Right lobe of liver (tissue), 6 donors: ENCODE measurements at places on chromosomes 13 and 19.

DNA sequence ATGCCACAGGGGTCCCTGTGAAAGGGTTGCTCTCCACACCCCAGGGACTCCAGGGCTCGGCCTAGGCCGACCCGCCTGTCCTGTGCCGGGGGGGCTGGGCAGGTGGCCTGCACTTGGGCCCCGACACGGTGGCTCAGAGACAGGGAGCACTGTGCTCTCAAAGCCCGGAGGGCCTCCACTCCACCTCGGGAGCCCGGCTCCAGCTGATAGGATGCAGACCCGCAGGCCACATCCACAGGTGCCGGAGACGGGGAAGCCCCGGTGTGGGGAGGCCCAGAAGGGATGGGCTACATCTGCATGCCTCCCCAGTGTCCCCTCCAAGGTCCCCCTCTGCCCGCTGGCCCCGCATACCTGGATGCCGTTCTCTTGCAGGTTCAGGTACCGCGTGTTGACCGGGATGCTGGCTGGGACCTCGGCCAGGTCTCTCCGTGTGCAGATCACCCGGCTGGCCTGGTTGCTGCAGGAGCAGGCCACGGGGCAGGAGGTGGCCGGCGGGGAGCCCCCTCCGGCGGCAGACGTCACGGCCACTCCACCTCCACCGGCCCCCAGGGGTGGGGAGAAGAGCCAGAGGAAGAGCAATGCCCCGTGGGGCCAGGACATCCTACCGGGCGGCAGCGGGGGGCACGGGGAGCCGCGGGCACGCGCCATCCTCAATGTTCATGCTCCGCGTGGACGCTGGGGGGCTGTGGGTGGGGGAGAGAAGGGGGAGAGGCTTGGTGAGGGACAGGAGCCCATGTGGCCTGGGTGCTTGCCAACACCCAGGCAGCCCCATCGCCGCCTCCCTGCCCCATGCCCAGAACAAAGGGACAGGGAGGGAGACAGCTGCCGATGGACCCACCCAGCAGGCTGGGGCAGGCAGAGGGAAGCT lies 19.8 kb downstream of the LRRC4B start:
- DNase-seq = no peak

DNA sequence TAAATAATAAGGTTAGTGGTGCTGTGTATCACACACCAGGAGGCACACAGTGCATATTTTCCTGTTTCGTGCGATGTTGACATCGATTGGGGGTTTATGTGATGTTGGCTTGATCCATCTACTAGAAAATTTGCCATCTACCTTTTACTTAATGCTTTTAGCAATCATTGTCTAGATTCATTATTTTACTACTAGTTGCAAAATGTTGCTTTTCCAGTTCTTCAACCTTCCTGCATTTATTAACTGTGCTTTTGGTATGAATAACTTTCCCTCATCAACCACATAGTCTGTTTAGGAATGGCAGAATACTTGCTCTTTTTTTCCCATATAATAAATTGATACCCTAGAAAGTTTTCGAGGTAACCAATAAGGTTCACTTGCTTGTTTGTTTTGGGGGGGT lies 17.5 kb downstream of the C13orf42 start:
- no peak for DNase-seq

- DNase-seq = no peak
Observed at GRCh38 chr13:98803921-98804320, 51.4 kb upstream of the SLC15A1 start.

GRCh38 chr19:43562698-43563241 lies 12.6 kb downstream of the XRCC1 start:
- DNase-seq = peak; percentile 69

GRCh38 chr13:111123221-111123620 lies 8.1 kb downstream of the ARHGEF7 start:
- no peak for DNase-seq

DNA sequence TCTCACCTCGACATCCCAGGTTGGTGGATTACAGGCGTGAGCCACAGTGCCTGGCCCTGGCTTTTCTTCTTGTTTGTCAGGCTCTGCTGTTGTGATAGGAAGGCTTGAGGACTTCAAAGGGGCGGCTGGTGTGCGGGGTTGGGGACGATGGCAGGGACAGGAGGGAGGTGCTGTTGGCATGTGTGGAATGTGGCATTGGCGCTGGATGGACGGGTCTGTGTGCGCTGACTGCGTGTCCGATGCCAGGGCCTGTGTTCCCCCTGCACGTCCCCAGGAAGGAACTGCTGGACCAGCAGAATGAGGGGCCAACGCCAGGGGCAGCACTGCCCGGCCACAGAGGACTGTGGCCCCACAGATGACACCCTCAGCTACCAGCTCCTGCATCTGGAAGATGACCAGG lies 12.7 kb upstream of the PTBP1 start:
- DNase-seq = no peak

GRCh38 chr13:54687173-54687572 lies 1658.6 kb downstream of the OLFM4 start:
- no peak for DNase-seq

DNA sequence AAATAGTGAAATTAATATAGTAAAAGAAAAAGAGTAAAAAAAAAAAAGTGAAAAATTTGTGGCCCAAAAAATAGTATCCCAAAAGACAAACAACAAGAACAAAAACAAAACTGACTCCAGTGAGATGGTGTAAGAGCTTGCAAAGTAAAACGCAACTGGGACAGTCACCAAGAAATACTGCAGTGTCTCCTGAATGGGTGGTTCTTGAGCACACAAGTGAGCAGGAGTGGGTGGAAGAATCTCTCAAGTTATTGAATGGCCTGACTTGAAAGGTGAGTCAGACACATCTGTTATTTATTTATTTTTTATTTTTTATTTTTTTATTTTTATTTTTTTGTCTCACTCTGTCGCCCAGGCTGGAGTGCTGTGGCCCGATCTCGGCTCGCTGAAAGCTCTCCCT lies 1.9 kb downstream of the ZNF493 start:
- no peak for DNase-seq

GRCh38 chr19:50513746-50514345 lies at the start of gene ASPDH:
TSS of gene ASPDH (minus strand) at chr19:50513913. CDS start at chr19:50513823, 90 bp downstream.
- peak; percentile 81 for DNase-seq

DNA sequence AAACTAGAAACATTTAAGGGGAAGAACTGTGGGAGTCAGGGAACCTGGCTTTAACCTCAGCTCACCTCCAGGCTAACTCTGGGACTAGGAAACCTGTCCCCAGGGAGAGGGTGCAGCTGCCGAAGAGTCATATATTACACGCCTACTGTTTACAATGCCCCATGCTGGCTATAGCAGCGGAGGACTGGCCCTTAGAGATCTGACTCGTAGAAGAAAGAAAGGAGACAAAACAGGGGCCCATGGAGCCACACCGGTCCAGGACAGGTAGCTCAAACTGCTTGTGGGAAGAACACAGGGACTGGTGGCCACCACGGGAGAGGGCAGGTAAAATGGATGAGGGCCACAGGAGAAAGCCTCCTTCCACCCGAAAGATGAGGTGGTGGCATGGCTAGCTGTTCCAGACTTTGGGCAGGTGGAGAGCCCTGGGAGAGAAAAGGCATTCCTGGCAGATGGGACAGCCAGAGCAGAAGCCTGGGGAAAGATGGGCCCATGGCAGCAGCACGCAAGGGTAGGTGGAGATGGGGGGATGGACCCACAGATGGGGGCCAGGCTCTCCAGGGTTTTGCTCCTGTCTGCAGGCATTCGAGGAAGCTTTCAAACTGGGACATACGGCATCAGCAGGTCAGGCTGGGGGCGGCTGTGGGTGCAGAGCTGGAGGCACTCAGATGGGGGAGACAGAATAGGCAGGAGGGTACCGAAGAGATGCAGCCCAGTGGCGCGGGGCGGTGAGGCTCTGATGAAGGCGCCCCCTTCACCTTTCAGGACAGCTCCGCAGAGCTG lies 69.5 kb downstream of the LATS2 start:
- DNase-seq = no peak

GRCh38 chr19:53965091-53965490 lies 2.4 kb downstream of the CACNG8 start:
- DNase-seq = peak; percentile 15

DNA sequence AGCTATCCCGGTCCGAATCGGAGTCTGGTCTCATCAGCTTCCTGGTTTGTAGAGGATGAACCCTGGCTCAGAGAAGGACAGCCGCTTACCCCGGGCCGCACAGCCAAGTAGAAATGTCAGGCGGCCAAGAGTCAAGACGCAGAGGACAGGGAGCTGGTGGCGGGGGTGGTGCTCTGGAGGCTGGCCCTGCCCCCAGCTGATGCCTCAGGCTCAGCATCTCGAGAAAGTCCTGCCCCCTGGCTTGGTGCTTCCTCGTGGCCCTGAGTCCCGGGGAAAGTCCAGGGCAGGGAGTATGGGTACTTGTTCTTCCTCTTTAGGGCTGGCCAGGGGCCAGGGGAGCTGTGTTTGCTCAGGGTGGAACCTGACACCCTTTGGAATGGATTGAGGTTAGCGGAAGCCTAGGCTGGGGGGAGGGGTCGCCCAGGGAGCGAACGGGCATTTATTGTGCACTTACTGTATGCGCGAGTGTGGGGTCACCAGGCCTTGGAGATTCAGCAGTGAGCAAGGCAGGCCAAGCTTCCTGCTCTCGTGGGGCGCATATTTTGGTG lies 2.2 kb downstream of the TJP3 start:
- DNase-seq = peak; percentile 93

DNA sequence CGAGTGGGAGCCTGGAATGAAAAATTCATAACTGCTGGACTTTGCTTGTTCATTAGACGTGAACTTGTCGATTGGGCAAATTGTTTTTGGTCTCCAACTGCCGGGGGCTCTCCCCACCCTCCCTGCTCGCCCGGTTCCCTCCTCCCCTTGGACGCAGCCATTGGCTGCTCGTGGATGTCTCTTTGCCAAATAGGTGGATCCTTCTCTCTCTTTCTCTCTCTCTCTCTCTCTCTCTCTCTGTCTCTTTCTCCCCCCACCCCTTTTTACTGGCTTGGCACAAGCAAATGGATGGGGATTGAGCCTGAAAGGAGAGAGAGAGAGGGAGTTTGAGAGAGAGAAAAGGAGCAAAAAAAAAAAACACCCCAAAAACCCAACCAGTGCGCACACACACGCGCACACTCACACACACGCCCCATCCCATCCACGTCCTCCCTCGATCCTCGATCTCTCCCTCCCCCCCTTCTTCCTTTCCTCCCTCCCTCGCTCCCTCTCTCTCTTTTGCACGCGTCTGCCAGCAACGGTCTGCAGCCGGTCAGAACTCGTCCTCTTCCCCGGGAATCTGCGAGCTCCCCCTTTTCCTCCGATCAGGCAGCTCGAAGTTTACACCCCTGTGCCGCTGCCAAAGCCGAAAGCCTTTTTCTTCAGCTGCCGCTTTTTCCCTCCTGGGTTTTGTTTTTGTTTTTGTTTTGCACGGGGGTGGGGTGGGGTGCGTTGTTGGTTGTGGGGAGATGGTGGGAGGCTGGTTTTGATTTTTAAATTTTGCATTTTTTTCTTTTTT lies 27.8 kb downstream of the NFIX start:
- peak; percentile 88 for DNase-seq

DNA sequence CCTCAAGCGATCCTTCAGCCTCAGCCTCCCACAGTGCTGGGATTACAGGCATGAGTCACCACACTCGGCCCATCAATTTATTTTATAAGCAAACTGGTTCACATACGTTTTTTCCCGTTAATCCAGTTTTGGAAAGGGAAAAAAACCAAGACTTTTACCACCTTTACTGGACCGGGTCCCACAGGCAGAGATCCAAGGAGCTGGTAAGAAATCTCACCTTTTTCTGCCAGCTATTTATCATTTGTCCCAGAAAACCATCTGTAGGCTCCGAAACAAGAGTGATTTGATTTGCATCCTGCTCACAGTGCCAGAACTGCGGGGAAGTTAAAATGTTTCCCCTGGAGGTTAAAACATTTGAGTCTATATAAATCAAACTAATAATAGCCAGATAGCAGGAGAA lies 6.3 kb upstream of the FUT2 start:
- no peak for DNase-seq

- no peak for DNase-seq
Observed at GRCh38 chr13:52118595-52118994, 10.3 kb downstream of the NEK5 start.

GRCh38 chr19:41821003-41821735 lies 23.3 kb downstream of the LYPD4 start:
- DNase-seq = no peak

GRCh38 chr19:39733841-39734240 lies 4.0 kb downstream of the CLC start:
- no peak for DNase-seq

DNA sequence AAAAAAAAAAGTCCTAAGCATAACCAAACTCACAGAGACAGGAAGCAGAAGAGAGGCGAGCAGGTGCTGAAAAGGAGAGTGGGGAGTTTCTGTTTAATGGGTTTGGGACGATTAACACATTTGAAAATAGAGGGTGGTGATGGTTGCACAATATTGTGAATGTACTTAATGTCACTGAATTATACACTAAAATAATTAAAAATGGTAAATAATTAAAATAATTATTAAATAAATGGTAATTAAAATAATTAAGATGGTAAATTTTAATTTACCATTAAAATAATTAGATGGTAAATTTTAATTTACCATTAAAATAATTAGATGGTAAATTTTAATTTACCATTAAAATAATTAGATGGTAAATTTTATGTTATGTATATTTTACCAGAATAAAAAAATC lies 74.8 kb upstream of the XPO4 start:
- DNase-seq = no peak

DNA sequence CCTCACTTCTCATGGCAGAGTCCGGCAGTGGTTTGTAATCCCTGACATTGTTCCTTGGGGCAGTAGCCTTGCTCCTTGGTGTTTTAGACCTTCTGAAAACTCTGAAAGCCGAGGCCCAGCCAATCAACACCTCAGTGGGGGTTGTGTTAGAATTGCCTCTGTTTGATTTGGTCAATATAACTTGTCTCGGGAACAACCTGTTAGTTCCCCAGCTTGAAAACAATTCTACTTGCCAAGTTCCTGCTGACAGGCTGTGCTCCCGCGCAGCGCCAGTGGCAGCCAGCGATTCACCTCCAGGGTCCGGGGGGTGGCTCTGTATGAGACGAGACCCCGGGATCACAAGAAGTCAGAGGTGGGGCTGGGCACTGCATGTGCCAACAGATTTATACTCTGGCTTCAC lies 81.4 kb upstream of the MEDAG start:
- no peak for DNase-seq

GRCh38 chr19:2609389-2610116 lies 92.9 kb downstream of the GNG7 start:
- DNase-seq = no peak

DNA sequence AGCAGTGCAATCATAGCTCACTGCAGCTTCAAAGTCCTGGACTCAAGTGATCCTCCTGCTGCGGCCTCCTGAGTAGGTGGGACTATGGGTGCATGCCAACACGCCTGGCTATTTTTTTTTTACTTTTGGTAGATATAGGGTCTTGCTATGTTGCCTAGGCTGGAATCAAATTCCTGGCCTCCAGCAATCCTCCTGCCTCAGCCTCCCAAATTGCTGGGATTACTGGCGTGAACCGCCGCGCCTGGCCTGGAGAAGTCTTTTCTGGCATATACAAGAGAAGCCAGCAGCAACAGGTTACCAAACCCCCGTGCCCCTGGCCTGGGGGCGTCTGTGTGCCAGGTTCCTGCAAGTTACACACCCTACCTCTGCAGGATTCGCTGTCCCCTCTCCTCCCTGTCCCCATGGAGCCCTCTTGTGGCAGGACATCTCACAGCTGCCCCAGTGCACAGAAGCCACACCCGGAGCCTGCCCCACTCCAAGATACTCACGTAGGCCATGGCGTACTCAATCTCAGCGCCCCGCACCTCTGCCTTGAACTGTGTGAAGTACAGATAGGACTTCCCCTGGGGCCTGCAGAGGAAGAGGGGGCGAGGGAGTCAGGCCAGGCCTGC lies 9.9 kb downstream of the MYDGF start:
- DNase-seq = peak; percentile 77
